ENCODE measurements at places on chromosomes 7 and 10.

DNA sequence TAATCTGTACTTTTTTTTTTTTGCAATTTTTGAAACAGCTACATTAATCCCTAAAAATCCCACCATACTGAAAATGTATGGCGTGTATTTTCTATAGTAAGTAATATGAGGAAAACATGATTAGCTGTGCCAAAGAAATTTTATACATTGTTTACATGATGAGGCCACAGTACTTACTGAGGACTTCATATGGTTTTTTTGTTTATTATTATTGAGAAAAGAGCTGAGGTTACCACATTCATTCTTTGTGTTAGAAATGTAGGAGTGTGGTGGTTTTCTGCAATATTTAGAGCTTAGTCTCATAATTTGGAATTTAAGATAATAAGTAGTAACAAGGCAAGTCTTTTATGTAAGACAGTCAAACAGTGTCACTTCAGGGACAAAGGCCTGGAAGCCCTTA, 45.1 kb downstream of the SLC25A40 start:
- DNase-seq: no peak

- no peak for DNase-seq
These were observed 323.0 kb upstream of the AOAH start for GRCh38 chr7:37047260-37047659.

GRCh38 chr10:6269953-6270867, 67.5 kb downstream of the PFKFB3 start:
- DNase-seq: no peak

DNA sequence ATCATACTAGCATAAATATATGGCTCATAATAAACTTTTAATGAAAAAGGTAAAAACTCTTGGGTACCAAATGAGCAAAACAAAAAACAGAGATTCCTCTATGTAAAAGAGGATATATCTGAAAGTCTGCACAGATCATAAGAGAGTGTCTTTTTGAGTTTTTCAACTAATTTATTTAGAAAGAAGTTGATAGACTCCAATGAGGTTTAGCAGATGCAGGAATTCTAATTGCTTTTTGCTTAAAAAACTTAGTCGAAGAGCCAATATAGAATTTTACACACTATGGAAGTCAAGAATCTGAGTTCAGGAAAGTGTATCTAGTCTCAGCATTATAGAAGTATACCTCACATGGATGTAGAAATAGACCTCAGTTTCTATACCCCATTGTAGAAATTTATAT, 3.4 kb upstream of the MLLT10 start:
- DNase-seq: no peak

- DNase-seq: no peak
These were observed 332.1 kb upstream of the CELF2 start for GRCh38 chr10:10685566-10685965.

DNA sequence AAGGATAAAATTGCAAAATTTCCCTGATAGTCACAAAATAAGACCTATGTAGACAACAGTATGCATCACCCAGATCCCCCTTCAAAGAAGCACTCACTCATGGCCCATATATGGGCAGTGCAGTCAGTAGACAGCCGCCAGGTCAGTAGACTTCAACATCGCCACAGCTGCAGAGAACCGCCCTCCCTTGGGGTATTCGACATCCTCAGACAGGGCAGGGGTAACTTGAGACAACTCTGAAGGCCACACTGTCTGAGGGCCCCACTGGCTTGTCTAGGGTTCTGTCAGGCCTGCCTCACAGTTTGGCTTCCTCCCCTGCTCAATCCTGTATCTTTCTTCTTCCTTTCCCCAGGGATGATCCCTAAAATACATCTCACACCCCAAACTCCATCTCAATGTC, 172.3 kb downstream of the IMMP2L start:
- no peak for DNase-seq

GRCh38 chr7:49791088-49791741, 17.8 kb downstream of the VWC2 start:
- no peak for DNase-seq

DNA sequence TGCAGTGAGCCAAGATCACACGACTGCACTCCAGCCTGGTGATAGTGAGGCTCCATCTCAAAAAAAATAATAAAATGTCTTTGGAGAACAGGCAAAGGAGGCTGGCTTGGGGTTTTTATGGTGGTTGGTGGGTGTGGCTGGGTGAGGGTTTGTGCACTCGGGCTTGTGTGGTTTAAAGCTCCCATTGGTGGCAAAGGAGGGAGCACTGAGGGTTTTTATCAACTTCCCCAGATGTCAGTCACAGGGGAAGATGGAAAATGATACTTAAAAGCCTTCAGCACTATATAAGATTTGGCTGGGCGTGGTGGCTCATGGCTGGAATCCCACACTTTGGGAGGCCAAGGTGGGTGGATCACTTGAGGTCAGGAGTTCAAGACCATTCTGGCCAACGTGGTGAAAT, 16.3 kb upstream of the RNF216 start:
- no peak for DNase-seq

DNA sequence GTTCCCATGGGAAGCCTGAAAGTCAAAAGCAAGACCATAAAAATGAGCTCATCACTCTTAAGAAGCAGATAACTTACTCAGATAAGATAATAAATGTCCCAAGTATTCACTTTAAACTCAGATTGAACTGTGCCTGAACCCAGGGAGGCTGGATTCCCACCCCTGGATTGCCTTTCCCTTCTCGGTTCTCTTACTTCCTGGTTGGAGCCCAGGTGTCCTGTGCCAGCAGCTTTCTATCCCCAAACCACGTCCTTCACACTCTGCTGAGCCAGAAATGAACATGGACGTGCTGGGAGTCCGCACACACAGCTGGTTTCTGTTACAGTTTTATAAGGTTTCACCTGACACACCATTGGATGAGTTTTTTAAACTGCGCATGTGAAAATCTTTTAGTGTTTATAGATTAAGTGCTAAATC, 636.2 kb upstream of the IGFBP3 start:
- no peak for DNase-seq

- DNase-seq: no peak
These were observed 171.9 kb downstream of the USP6NL start for GRCh38 chr10:11439523-11440053.

DNA sequence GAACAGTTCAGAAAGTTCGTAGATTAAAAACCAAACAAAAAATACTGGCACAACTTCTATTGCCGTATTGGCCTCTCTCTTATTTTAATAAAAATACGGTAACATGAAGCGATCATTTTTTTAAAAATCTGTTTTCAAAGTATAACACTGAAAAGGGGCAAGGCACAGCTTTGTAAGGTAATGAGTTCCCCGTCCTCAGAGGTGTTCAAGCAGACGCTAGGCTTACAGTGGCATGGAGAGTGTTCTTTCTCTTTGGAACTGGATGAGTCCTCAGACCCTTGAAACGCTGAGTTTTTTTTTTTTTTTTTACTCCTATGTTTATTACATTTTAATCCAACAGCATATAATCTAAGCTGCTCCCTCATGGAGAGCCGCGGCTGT, 7.8 kb downstream of the EN2 start:
- no peak for DNase-seq

DNA sequence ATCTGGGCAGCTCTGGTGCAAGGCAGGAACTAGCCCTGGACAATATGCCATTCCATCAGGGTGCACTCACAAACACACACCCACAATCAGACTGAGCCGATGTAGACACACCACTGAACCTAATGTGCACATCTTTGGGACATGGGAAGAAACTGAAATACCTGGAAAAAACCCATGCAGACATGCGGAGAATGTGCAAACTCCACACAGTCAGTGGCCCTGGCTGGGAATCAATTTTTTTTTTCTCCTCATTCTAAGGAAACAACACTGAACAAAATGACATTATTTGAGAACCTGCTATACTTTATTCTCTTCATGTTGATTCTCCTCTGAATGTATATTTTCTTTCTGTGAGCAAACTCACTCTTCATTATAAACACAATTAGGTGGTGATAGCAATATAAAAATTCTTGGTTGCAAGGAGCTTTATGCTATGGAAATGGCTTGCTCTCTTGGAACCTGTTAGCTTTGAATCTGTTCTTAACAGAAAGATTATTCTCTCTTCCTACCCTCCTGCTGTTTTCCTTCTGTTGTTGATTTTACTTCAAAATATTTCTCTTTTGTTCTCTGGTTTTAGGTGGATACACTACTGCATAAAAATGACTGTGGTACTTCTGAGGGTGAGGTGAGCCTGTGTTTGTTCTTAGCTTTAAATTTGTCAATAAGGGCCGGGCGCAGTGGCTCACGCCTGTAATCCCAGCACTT, 33.0 kb upstream of the MICU1 start:
- no peak for DNase-seq

- DNase-seq: no peak
These were observed 928.0 kb upstream of the POT1 start for GRCh38 chr7:125857606-125858005.

Data from hippocampal formation (tissue), 2 donors.